ENCODE measurements at places on chromosomes 2 and 18. TPM values are rescaled to one million over a fixed set of nuclear protein-coding genes. Genes with fewer than 3 reads are reported as not detected.

- ATAC-seq: peak; percentile 45
Measured at GRCh38 chr2:179917272-179917671, 55.9 kb upstream of the ZNF385B start.

DNA sequence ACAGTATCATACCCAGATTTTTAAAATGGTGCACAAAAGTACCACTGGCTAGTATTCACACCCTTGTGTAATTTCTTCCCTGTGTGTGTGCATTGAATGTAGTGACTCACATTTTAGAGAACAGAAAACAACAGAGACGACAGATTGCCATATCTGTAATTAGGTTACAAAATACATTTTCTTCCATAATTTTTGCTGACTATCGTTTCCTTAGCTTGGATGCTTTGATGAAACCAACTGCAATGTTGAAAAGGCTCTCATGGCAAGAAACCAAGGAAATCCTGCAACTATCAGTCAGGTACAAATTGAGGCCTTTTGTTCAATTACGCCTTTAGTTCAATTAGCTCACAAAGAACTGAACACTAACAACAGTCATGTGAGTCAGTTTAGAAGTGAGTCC lies 484.4 kb downstream of the ZNF804A start:
- no peak for ATAC-seq

- ATAC-seq: no peak
Measured at GRCh38 chr2:77519164-77519887, 2.9 kb downstream of the LRRTM4 start.

GRCh38 chr18:79197531-79197930 lies 128.3 kb downstream of the ATP9B start:
- ATAC-seq: no peak

The ITGB6 gene
- 4.0 TPM for total RNA-seq

GRCh38 chr2:8597559-8598225 lies 84.2 kb upstream of the ID2 start:
- no peak for ATAC-seq

DNA sequence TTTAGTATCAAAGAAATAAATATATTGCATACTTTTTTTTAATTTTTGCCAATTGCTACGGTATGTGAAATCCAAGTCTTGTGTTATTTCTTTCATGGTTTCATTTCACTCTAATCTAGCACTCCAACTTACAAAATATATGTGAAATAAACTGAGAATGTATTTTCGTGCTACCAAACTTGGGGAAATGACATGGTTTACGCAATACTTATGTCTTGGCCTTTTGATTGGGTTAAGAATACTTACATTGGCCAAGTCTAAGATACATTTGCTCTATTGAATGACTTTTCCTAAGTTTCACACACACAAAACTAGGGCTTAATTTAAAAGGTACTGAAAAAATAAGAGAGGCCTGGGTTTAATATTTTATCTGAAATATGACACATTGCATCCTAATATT lies 80.5 kb downstream of the VRK2 start:
- no peak for ATAC-seq

The FTCDNL1 gene
- 0.41 TPM for total RNA-seq

GRCh38 chr2:27496357-27497287 lies at the start of gene GCKR:
Gene GCKR (plus strand): TSS chr2:27496839. CDS start chr2:27496905, 66 bp downstream.
- ATAC-seq: no peak

The OSBPL1A gene
- total RNA-seq: 26.0 TPM

GRCh38 chr2:222544661-222545060 lies 111.2 kb downstream of the FARSB start:
- no peak for ATAC-seq

The TSPYL6 gene
- total RNA-seq: 0.99 TPM

The UGT1A10 gene
- total RNA-seq: not detected

The GALM gene
- total RNA-seq: 1.6 TPM

GRCh38 chr2:44075541-44075940 lies 79.8 kb upstream of the LRPPRC start:
- peak; percentile 78 for ATAC-seq

The CREG2 gene
- 6.8 TPM for total RNA-seq

DNA sequence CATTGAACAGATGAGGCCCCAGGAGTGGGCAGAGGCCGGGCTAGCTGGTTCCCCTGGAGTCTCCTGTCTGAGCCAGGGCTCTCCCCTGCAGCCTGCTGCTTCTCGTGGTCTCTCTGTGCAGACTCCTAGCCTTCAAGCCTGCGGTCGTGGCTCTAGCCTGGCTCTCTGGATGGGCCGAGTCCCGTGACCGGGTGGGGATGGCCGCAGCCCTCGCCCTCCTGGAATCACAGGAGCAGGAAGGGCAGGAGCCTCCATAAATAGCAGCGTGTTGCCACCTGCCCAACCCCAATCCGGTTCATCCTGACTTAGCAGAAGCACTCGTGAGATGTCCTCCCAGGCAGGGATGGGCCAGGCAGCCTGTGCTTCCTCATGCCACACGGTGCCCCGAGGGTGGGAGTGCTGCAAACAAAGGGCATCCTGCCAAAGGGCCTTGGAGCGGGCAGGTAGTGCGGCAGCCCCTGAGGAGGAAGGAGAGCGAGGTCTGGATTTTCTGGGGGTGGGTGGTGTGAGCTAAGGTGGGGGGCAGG lies 43.9 kb downstream of the FOSL2 start:
- ATAC-seq: no peak

- ATAC-seq: no peak
Measured at GRCh38 chr2:158142165-158142564, 40.5 kb downstream of the UPP2 start.

The COL4A3 gene
- 0.46 TPM for total RNA-seq

- no peak for ATAC-seq
Measured at GRCh38 chr2:197460649-197461048, 7.3 kb downstream of the COQ10B start.

DNA sequence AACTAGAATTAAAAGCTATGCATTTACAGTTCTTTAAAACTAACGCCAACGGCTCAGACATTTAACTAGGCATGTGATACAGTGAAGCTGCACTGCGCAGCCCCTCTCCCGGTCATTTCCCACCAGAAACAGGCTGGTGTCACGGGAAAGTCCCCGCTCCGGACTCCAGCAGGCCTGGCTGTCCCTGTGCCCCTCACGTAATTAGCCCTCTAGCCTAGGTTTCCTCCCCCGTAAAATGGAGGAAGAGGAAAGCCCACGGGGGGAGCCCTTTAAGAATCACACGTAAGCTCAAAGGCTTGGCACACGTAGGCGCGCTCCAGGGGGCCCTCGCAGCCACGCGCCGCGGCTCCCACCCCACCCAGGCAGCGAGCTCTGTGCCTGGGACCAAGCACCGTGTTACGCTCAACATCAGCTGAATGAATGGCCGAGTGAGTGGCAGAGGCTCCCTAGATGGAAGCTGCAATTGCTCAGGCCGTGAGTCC lies 48.0 kb downstream of the KCNIP3 start:
- ATAC-seq: no peak

The MYCN gene
- not detected for total RNA-seq

DNA sequence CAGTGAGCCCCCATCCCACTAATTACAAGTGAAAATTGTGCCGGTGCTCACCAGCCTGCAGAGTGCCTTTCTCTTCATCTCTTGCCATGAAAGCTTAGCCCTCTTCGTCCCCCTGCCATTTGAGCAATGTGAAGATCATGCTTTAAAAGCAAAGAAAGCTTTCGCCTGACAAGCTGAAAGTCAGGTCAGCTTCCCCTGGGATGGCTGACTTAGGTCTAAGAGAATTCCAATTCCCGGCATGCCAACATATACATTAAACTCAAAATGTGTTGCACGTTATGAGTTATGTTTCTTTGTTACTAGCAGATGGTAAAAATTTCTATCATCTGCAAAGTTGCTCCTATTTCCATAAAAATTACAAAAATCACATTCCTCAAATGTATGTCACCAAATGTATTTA lies 129.8 kb downstream of the AFF3 start:
- no peak for ATAC-seq

DNA sequence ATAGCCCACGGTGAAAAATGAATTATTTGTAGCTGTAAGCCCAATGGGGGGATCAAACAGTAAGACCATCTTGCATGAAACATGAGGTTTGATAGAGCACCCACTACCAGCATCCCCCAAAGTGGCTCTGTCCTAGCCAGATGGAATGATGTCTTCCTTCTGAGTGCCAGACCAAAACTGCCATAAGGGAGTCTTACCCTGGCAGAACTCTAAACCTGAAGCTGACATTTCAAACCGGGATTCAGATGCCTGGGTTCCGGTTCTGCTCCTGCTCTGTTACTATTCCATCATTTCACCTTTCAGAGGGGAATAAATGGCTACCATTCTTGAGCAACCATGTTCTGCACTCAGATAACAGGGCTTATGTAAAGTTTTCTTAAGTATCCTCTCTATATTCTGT lies 67.4 kb downstream of the MYO3B start:
- ATAC-seq: no peak

- no peak for ATAC-seq
Measured at GRCh38 chr2:31124904-31125303, 13.3 kb downstream of the GALNT14 start.

GRCh38 chr18:47500930-47501329 lies 249.5 kb upstream of the SKOR2 start:
- ATAC-seq: no peak

The POTEC gene
- 0.04 TPM for total RNA-seq

The GCG gene
- 0.56 TPM for total RNA-seq

- no peak for ATAC-seq
Measured at GRCh38 chr2:85511008-85511811, 27.8 kb upstream of the MAT2A start.

- ATAC-seq: peak; percentile 3
Measured at GRCh38 chr2:231677632-231678104, 30.7 kb upstream of the PTMA start.

DNA sequence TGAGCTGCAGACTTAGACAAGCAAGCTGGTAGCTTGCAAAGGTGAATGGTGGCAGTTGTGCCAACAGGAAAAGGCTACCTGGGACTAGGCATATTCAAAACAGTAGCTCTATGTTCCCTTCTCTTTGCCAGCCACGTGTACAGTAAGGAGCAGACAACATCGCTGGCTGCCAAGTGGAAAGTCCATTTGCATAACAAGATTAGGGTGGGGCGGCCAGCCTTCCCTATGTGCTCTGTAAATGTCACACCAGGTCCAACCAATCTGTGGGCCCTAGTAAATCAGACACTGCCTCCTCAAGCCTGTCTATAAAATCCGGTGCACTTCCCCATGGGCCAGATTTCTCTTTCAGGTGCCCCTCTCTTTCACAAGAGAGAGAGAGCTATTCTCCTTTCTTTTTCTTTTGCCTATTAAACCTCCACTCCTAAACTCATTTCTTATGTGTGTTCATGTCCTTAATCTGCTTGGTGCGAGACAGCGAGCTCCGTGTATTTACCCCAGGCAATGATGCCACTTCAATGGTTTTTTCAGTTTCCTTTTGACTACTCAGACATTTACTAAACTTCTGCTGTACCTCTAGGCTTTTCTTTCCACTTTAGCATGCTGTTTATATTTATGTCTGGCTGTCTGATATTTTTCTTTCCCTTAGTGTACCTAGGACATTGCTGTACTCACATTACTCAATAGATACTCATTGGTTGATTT lies 297.4 kb upstream of the GCFC2 start:
- ATAC-seq: peak; percentile 82

The MREG gene
- total RNA-seq: 1.7 TPM

The LYPD6B gene
- 3.4 TPM for total RNA-seq

GRCh38 chr2:138831154-138831553 lies 51.0 kb upstream of the NXPH2 start:
- no peak for ATAC-seq

The BCL2 gene
- 8.4 TPM for total RNA-seq

DNA sequence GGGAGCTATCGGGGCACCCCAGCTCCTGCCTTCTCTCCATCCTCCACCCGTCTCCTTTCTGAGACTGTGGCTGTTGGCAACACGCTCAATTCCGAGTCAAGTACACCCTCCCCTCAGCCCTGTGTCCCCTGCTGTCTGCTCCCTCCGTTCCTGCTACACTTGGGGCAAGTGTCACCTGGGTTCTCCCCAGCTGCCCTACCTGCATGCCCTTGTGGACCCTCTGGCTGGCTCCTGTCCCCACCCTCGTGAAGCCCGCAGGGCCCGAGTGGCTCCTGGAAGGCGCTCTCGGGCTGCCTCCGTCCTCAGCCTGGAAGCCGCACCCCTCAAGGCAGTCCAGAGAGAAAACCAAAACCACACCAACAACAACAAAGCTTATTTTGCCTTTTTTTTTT lies 33.9 kb downstream of the PDIA6 start:
- ATAC-seq: peak; percentile 7

DNA sequence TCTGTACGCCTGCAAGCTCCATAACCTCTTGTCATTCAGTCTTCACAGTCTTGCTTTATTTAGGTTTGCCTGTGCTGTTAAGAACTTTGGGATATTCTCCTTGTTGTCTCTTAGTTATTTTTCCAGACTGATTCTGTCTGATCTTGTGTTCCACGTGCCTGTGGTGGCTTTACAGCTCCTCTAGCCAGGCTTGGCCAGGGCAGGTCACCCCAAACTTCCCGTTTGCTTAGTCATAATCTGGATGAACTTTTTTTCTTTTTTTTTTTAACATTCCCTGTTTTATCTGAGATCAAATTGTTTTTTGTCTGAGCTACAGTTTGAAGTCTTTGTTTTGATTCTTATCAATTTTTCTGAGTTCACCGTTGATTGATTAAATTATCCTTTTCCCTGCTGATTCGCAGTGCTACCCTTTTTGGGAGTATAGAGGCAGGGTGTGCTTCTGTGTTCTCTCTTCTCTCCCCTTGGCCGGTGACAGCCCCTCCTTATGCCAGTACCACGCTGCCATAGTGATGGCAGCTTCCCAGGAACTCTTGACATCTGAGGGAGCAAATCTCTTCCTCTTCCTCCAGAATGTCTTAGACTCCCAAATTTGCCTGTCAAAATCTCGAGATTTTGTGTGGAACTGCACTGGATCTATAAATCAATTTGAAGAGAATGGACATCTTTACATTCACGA lies 2.5 kb downstream of the SP100 start:
- ATAC-seq: no peak

- ATAC-seq: peak; percentile 34
Measured at GRCh38 chr2:112482309-112483041, 519 bp downstream of the TTL start.

DNA sequence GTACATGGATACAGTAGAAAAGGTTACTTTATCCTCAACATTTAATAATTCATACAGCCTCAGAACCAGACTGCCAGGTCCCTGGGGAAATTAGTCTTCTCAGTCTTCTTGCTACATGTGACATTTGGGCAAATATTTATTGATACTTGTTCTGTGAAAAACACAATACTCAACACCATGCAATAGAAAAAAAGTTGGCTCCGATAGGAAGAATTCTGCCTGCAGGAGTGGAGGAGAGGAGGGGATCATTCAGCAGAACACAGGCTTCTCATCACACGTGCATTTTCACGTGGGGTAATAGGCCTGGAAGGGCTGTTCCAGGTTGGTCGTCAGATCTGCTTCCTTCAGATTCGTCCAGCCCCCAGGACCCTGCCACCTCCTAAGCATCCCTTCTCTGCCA lies 58.4 kb upstream of the ACKR3 start:
- no peak for ATAC-seq

The SPHKAP gene
- 4.8 TPM for total RNA-seq

Data from motor neuron (in vitro differentiated cells).